NCI-H510A (cell line): ENCODE measurements at places on chromosomes 6 and 20.

DNA sequence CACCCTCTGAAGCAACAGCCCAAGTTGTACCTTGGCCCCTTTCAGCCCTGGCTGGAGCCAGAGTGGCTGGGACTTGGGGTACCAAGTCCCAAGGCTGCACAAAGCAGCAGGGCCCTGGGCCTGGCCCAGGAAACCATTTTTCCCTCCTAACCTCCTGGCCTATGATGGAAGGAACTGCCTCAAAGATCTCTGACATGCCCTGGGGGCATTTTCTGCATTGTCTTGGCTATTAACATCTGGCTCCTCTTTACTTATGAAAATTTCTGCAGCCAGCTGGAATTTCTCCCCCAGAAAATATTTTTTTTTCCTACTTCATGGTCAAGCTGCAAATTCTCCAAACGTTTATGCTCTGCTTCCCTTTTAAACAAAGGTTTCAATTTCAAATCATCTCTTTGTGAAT lies 269.4 kb upstream of the CDYL start:
- no peak for DNase-seq

GRCh38 chr6:152386131-152386530 lies 251.0 kb downstream of the SYNE1 start:
- DNase-seq: no peak

DNA sequence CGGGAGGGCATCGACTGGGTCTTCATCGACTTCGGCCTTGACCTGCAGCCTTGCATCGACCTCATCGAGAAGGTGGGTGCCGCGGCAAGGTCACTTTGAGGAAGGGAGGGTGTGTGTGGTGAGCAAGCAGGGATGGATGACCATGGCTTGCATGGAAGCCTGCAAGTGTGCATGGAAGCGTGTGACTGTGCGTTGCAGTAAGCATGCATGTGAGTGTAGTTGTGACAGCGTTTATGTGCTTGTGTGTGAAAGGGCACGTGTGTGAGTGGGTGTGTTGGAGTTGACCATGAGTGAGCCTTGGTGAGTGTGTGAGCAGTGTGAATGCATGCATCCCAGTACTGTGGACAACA lies 32.5 kb downstream of the MYH7B start:
- no peak for DNase-seq

- DNase-seq: no peak
Observed at GRCh38 chr6:37680668-37681067, 17.0 kb downstream of the MDGA1 start.

DNA sequence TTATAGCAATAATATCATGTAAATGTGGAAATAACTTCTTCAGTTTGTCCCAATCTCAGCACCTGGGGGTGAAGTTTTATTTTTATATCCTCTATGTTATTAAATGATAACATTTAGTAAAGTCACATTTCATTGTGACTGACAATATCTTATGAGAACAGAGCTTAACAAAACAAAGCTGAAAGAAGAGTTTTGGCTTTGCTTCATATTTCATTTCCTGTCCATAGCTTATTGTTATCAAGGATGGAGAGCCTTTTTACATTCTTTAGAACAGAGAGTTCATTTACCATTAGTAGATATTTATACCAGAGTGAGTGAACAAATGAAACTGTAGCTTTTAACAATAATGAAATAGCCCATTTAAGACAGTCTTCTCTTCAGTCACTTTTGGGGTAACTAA lies 231.9 kb upstream of the SGK1 start:
- no peak for DNase-seq

GRCh38 chr6:114453737-114454276 lies 111.0 kb upstream of the HS3ST5 start:
- no peak for DNase-seq
